Inflammatory macrophage (primary cell): ENCODE measurements at places on chromosomes 5 and 9.

GRCh38 chr5:64954518-64954917 is 185.8 kb downstream of the CWC27 start:
- DNase-seq, result no peak

- no peak for DNase-seq
These were observed 147.2 kb downstream of the MAST4 start for GRCh38 chr5:66743344-66743743.

- no peak for DNase-seq
These were observed 222.4 kb downstream of the MAPKAP1 start for GRCh38 chr9:125484350-125485282.

- peak; percentile 88 for DNase-seq
These were observed 72.3 kb upstream of the STARD4 start for GRCh38 chr5:111584651-111585050.

DNA sequence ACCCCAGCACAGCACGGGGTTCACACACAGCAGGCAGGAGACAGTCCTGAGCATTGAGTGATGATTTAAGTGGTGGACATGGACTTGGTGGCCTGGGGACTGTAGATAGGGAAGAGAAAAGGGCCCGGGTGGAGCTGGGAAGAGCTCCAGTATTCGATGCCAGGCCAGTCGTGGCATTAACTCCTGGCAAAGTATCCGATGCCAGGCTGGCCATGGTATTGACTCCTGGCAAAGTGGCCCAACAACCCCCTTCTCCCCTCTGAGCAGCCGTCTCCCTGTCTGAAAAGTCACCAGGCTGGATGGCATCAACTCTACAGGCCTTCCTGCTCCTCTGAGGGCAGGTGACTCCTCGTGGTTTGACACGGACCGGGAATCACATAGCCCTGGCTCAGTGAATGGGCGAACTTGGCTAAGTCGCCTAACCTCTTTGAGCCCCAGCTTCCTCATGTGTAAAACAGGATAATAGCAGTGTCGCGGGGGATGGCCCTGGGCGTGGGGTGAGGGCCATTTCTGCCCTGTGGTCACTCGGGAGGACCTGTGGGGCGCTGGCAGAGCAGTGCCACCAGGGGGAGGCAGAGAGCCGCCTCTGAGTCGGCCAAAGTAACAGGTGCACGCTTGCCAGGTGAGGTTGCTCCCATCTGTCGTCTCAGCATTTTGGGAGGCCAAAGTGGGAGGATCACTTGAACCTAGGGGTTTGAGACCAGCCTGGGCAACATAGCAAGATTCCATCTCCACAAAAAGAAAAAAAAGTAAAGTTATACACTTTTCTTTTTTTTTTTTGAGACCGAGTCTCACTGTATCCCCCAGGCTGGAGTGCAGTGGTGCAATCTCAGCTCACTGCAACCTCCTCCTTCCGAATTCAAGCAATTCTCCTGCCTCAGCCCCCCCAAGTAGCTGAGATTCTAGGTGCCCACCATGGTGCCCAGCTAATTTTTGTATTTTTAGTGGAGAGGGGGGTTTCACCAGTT is 5.7 kb upstream of the SEC16A start:
- peak; percentile 57 for DNase-seq

DNA sequence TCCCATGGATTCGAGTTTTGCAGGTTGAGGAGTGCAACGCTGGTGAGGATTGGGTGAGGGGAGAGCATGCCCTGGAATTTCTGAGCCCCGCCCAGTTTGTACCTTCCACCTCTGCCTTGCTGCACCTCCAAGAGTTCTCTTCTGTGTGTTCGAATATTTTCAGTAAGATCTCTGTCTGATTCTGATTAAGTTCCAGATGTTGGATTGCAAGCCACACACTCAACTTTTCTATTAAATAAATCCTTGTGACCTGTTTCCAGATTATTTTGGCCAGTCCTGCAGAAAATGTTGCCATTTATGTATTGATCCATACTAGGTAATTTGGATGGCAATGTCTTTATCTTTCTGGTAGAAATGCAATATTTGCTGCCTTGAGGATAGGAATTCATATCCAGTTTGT is 54.1 kb downstream of the IL31RA start:
- DNase-seq, result no peak

- DNase-seq, result no peak
These were observed 95.6 kb downstream of the ADAMTS16 start for GRCh38 chr5:5235685-5236084.

GRCh38 chr5:15601274-15601673 is 101.3 kb downstream of the FBXL7 start:
- no peak for DNase-seq

GRCh38 chr5:36599986-36600779 is 6.2 kb upstream of the SLC1A3 start:
- DNase-seq, result no peak

- no peak for DNase-seq
These were observed 143.5 kb downstream of the NFIB start for GRCh38 chr9:14170392-14170931.

DNA sequence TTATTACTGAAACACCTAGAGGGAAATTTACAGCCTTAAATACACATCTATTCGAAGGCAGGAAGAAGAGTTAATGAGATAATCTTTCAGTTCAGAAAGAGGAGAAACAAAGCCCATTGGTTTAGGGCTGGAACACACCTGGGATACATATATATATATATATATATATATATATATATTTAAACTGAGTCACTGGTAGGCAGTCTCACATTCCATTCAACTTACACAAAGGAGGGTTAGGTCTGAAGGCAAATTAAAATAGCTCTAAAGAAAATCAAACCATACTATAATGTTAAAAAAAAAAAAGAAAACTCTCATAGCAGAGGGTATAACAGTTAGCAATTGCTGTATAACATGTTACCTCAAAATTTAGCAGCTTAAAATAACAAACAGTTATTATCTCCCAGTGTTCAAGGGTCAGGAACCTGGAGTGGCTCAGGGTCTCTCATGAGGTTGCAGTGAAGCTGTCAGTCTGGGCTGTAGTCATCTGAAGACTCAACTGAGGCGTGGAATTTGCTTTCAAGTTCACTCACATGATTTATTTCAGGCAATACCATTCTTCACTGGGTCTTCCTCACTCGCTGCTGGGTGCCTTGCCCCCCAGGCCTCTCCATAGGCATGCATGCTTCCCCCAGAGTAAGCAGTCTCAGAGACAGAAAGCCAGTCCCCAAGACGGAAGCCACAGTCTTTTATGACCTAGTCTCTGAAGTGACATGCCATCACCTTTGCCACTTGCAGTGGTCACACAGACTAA is 332.8 kb downstream of the NSG2 start:
- no peak for DNase-seq

GRCh38 chr9:123296174-123296573 is 27.8 kb upstream of the STRBP start:
- DNase-seq, result no peak

DNA sequence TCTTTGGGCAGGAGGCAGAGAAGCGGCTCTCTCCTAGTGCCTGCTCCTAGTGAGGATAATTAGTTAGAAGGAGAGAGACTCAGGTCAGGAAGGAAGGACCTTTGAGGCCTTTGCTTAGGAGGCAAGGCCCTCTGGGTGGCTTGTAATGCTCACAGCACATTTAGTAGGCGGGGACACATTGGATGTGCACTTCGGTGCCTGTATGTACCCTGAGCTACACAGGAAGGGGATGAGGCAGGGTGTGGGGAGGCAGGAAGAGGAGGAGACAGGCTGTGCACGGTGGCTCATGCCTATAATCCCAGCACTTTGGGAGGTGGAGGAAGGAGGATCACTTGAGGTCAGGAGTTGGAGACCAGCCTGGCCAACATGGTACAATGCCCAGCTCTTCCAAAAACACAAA is 7.2 kb upstream of the LCN2 start:
- no peak for DNase-seq

GRCh38 chr9:78860801-78861475 is 564.0 kb downstream of the PSAT1 start:
- DNase-seq, result no peak

GRCh38 chr5:1005904-1006655 is 2.5 kb upstream of the NKD2 start:
- no peak for DNase-seq
